Activated CD8-positive, alpha-beta memory T cell treated with anti-CD3 and anti-CD28 coated beads, Interleukin-2, amount 50 U/mL, for 4 hours (primary cell): ENCODE measurements at places on chromosomes 7 and 10.

DNA sequence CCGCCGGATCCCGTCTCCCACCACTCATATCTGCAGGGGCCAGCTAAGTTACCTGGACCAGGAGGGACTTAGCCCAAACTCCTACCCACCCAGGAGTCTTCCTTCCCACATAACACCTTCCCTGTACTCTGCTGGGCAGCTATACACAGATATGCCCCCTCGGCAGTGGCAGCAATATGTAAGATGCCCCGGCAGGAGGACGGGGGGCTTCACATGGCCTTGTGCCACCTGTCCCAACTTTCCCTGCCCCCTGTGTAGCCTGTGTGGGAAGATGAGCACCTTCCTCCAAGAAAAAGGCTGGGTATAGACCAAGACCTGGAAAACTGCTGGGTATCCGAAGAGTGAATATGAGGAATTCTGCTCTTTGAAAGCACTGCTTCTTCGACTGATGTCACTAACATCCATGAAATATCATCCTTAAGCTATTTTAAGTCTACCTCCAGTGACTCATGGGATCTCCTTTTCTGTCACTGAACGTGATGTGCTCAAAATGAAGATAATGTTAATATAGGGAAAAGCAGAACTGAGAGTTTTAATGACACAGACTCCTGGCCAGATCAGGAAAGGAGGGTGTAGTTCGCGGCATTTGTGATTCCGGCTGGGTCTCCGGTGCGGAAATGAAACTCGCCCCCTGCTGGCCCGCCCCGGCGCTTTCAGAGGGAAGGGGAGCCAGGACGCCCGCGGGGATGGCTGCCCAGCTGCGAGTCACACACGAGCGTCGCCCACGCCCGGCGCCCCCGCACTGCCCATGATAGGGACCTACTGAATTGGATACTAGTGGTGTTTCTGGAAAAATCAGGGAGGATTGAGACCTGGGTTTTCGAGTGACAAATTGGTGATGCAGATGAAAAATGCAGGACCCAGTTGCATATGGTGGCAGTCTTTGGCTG, 256.9 kb upstream of the NFE2L3 start:
- peak; percentile 67 for DNase-seq

- no peak for DNase-seq
These were observed 25.0 kb upstream of the GTPBP4 start for GRCh38 chr10:963186-963585.

GRCh38 chr7:83339907-83340306, 177.2 kb upstream of the PCLO start:
- no peak for DNase-seq

- DNase-seq, result no peak
These were observed 49.6 kb upstream of the RHEB start for GRCh38 chr7:151568956-151569940.

DNA sequence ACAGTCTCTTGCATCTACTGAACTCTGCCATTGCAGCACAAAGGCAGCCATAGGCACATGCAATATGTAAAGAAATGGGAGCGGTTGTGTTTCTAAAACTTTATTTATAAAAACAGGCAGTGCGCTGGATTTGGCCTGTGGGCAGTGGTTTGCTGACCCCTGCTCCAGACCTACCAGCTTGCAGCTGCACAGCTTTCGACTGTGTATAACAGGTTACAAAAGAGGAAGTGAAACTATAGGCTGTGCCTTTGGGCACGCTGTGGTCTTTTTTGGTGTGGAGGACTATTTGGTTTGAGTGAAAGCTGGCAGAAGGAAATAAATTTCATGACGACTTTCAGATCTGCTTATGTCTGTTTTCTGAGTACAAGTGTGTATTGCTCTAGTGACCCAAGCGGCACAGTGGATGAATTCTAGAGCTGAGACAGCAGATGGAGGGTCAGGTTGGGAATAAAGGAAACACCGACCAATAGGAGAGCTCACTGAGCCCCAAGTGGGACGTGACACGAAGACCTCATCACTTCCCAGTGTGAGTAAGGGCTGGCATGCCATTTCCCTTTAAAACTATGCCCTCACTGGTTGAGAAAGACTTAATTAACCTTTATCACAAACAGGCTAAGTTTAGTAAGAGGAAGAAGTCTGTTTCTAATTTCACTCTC, 152.7 kb downstream of the ANK3 start:
- no peak for DNase-seq

GRCh38 chr10:69360485-69361302, 56.0 kb downstream of the TACR2 start:
- DNase-seq, result no peak

DNA sequence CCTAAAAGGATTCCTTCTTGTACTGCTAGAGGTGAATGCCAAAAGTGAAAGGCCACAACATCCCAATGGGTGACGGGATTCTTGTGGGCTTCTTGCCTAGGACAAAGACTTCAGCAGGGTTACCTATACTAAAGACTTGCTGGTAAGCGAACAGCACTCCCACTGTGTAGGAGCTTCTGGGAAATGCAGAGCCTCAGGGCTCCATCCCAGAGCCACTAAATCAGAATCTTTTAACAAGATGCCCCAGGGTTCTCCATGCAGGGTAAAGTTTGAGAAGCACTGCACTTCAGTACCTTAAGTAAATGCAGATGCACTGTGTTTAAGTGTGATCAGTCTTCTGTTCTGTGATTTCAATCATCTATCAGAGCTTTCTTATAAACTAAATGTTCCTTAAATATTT, 266.9 kb upstream of the KLF14 start:
- DNase-seq, result no peak

DNA sequence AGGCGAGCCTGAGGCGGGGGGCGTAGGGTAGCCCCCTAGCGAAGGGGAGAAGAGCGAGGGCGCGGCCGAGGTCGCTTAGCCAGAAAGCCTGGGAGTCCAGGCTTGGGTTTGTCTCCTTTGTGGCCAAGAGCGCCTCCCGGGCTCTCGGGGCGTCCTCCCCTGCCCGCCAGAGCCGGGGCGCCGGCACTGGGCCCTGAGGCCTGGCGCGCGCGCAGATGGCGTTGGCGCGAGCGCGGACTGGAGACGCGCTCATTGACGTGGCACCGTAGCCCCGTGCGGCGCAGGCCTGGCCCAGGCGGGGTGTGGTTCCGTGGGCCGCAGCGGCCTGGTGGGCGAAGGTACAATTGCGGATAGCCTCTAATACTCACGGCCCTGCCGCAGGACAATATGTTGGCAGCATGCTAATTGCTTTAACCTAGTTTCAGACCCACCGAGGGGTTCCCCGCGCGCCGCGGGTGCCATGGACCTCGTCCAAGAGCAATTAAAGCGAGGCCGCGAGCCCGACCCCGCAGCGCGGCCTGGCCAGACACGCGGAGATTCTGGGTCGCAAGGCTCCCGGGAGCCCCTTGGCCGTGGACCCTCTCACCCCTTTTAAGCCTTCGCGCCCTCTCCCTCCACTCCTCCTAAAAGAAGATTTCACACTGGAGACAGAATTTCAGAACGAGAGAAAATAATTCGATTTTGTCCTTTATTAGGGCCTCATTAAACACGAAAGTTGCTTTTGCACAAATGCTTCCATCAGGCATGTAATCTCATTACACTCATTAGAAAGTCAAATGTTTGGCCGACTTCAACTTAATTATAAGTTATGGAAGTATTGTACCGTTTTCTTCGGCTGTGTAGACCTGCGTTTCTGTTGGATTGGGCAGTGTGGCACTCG, 3.1 kb downstream of the PTF1A start:
- no peak for DNase-seq

DNA sequence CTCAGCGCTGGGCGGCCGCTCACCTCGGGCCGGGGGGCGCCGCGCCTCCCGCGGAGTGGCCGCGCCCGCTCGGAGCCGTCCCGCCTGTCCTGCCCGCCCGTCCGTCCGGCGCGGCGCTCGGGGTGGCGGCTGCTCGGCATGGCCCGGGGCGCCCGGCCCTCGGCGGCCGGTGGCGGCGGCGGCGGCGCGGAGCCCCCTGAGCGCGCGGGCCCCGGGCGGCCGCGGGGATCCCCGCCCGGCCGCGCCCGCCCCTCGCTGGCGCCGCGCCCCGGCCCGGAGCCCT, 338 bp downstream of the SDK1 start:
- DNase-seq, result no peak

GRCh38 chr10:13298748-13299436, 972 bp downstream of the PHYH start:
- DNase-seq, result no peak

- no peak for DNase-seq
These were observed 57.8 kb upstream of the WIPF3 start for GRCh38 chr7:29748286-29749099.
